ENCODE measurements at places on chromosomes 7 and 10.

DNA sequence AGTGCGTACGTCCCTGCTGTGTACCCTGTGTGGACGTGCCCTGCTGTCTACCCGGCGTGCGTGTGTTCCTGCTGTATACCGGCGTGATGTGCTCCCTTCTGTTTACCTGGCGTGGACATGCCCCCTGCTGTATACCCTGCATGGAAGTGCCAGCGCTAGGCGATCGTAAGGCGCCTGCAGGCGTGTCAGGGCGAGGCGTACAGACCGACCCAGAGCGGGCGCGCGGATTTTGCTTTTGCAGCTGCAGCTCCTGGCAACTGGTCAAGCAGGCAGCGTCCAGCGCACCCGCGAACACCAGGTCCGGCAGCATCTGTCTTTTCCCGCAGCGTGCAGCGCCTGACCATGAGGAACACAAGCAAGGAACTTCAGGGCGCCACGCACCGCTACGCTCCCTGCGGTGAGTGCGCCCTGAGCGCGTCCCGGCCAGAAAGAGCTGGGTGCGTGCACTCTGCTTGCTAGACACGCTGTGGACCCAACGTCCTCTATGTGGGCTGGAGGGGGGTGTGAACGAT is 680 bp downstream of the C7orf57 start:
- DNase-seq = no peak

GRCh38 chr7:105229641-105230040 is 159.1 kb downstream of the SRPK2 start:
- DNase-seq = no peak

DNA sequence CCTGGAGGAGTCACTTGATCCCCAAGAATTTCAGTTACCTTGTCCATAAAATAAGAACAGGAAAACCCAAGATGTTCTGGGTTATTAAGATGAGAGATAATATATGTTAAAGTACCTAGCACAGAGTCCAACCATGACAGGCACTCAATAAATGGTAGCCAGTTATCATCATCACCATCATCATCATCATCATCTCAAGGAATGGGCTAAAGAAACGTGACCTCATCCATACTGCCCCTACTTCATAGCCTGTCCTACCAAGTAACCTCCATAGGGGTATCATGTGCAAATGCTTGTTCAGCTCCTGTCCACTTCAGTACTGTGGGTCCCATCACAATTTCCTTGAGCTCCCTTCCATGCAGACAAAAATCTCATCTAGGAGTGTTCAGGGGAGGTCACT is 14.4 kb downstream of the FGFR2 start:
- DNase-seq = no peak

DNA sequence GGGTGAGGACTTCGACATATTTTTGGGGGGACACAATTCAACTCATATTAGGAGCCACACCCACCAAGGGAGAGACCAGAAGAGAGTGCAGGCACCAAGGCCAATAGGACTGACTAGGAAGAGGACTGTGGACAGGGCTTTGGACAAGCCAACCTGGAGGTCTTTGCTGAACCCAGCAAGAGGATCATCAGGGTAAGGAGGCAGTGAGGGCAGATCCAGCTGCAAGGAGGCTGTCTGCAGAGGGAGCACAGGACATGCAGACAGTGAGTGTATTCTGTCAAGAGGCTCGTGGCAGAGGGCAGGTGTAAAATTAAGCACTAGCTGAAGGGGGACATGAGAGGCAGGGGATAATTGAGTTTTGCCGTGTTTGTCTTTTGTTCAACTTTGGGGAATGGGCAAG is 83.4 kb upstream of the MGMT start:
- DNase-seq = no peak

- no peak for DNase-seq
Measured at GRCh38 chr10:47364366-47364765, 16.2 kb downstream of the RBP3 start.

- DNase-seq = no peak
Measured at GRCh38 chr10:28300027-28300426, 2.8 kb downstream of the MPP7 start.

- DNase-seq = no peak
Measured at GRCh38 chr7:7220821-7221220, 38.5 kb downstream of the C1GALT1 start.

- peak; percentile 17 for DNase-seq
Measured at GRCh38 chr7:85041605-85042216, 145.1 kb downstream of the SEMA3D start.

- DNase-seq = no peak
Measured at GRCh38 chr7:33624215-33624614, 281.1 kb upstream of the BMPER start.

DNA sequence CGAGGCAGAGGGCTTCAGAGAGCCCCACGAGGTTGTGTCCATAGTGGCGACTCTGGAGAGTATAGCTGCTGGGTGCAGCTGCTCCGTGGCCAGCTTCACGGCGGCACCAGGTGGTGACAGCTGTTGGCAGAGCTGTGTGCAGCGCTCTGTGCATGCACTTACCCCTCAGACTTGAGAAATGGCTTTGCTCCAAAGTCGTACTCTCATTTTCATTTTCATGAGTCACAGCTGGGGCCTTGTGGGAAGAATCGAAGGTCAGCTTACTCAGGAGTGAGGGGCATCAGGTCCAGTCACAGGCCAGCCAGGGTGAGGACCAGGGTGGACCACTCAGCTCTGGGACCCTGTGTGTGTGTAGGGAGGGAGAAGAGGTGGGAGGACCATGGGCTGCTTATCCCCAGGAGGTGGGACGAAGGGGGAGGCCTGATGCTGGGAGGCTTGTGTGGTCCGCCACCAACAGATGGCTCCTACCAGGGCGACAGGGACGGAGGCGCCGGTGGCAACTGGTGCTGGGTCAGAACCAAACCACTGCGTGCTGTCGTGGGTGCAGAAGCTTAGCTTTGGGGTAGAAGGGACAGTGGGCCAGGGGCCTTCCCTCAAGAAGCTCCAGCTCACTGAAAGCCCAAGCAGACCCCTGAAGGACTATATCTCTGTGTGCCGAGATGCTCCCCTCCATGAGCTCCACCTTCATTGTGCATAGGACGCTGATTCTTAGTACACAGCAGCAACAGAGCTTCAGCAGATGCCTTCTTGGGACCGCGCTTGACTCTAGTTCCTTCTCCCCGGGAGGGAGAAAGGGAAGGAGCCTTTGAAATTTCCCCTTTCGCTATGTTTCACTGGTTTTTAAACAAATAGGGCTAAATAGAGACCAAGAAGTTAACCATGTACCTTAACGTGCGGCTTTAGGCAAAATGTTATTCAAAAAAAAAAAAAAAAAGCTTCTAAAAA is 225.0 kb downstream of the CELF2 start:
- DNase-seq = peak; percentile 66

DNA sequence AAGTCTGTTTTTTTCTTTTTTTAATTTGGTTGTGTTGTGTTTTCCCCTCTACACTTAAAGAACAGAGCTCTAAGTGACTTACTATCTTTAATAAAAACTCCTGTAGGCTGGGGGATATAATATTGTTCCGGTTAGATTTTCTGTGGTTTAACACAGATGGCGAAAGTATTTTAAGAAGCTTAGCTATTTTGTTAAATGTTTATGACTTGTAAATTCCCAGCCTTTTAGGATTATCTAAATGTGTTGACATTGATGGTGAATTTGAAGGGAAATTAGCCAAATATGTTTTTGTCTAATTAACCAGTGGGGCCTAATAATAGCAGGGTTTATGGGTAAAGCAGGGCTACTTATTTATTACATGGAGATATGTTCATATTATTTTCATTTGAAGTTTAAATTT is 538.5 kb downstream of the INHBA start:
- DNase-seq = no peak

- DNase-seq = no peak
Measured at GRCh38 chr10:67988606-67989005, 86.5 kb downstream of the HERC4 start.

DNA sequence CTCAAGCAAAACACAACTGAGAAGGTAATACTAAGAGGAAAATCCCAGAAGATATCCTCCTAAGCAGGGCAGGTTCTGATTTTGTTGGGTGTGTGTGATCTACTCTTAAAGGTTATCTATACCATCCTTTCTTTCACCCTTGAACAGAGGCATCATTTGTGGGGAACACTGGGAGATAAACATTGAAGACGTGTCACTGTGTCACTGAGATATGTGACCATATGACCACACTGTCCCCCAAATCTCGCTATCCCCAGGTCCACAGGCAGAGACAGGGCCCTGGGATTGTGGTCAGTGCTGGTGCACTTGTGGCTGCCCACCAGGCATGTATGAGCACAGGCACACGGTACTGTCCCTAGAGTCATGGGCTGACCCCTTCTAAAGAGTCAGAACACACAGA is 30.0 kb downstream of the TECTB start:
- DNase-seq = no peak

DNA sequence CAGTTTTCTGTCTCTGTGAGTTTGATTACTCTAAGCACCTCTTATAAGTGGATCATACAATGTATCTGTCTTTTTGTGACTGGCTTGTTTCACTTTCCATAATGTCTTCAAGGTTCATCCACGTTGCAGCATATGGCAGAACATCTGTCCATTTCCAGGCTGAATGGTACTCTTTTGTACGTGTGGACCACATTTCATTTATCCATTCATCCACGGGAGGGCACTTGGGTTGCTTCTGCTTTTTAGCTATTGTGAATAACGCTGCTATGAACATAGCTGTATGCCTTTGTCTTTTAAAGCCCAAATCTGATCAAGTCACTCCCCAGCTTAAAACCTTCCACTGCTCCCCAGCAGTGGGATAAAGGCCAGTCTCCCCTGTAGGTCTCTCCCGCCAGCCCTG is 31.5 kb downstream of the EGFR start:
- DNase-seq = no peak

GRCh38 chr7:134785842-134786241 is 6.4 kb downstream of the CALD1 start:
- no peak for DNase-seq

DNA sequence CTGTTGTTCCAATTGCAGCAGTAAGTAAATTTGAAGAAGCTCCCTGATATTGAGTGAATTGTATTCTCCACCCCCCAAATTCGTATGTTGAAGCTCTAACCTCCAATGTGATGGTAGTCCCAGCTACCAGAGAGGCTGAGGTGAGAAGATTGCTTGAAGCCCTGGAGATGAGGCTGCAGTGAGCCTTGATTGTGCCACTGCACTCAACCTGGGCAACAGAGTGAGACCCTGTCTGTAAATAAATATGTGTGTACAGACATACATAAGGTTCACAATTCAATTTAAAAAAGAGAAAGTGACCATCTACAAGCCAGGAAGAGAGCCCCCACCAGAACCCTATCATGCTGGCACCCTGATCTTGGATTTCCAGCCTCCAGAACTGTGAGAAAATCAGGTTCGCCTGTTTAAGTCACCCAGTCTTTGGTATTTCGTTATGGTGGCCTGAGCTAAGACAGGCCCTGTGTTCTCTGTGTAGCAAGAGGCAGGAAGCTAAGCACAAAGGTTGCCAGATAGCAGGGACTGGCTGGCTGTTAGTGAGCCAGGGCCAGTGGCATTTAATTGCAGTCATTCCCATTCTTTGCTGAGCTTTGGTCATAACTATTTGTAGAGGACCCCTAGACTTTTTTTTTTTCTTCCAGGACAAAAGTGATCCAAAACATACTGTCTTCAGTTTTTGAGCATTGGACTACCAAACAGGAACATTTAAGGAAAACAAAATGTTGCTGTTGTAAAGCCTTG is 45.6 kb downstream of the AUTS2 start:
- DNase-seq = no peak

GRCh38 chr10:30434273-30435072 is 489 bp downstream of the MAP3K8 start:
- peak; percentile 79 for DNase-seq

- DNase-seq = no peak
Measured at GRCh38 chr10:14010101-14010558, 320.6 kb downstream of the FRMD4A start.

- peak; percentile 20 for DNase-seq
Measured at GRCh38 chr10:37856881-37857286, 526 bp downstream of the ZNF248 start.

GRCh38 chr7:107725138-107725740 is 18.7 kb upstream of the CBLL1 start:
- peak; percentile 66 for DNase-seq

DNA sequence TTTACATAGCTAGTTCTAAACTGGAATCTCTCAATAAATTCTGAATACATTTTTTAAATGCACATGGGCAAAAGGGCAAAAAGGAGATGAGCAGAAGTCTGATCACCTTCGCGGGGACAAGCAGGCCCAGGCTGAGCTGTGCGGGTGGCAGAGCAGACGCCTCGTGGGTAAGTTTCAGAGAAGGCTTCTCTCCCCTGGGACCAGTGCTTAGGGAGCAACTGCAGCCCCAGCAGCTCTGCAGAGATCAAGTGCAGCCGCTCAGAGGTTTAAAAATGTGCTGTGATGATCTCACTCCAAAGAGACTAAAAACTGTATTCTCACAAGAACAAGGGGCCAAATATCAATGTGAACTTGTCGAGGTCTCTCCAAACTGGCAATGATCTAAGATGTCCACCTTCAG is 264.3 kb upstream of the RNF32 start:
- no peak for DNase-seq

DNA sequence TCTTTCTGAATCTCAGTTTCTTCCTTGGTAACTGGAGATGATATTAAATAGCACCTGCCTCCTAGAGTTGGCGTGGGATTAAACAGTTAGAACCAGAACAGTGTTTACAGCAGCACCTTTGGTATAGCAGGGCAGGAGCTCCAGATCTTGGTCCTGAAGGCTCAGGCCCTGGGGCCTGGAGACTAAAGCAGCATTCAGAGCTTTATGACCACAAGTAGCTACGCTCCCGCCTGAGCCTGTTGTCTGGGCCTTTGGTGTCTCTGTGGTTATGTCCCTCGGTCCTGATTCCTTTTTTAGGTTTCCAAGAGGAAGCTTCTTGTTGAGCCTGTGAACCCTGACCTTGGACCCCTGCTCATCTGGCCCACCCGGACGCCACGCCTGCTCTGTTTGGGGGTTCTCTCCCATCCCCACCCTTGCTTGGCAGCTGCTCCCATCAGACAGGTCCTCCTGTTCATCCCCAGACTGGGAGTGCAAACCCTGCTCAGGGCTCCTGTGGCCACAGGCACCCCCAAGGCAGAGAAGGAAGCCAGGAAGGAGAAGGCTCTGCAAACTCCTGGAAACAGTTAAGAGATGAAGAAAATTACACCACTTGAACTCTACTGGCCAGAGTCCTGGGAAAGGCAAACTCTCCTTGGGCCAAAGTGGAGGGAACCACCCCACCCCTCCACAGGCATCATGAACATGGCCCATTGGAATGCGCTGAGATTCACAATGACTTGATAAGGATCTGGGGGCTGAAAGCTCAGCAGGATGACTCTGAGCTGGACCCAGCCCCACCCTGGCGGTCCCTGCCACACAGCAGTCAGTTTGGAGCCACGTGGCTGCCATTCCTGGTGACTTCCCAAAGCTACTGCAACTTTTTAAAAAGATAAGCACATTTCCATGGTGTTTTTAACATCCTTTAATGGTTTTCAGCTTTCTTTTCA is 50.1 kb upstream of the TMEM72 start:
- DNase-seq = no peak

- DNase-seq = no peak
Measured at GRCh38 chr10:12566161-12567115, 217.1 kb downstream of the CAMK1D start.
